ENCODE measurements at places on chromosomes 4 and X.

- DNase-seq: no peak
These were observed 136.8 kb upstream of the SLC4A4 start for GRCh38 chr4:71201817-71202576.

- no peak for DNase-seq
These were observed 763 bp upstream of the PRRG1 start for GRCh38 chrX:37348231-37348970.

GRCh38 chrX:8632924-8633323 lies 99.0 kb downstream of the ANOS1 start:
- DNase-seq: no peak

DNA sequence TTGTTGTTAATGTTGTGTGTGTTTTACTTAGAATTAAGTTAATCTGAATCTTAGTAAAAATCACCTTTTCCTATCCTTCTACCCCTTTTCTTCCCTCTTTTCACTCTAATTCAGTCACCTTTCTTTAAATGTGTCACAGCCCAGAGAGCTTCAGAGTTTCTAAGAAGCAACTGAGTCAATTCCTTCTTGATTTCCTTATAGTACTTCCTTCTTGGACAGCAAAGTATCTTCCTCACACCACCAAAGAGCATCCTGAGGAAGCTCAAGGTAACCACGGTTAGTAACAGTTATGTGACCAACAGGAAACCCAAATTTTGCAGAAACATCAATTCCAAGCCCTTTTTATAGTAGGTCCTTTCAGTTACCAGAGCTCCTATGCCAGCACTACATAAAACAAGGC lies 243.2 kb upstream of the BMP3 start:
- no peak for DNase-seq

DNA sequence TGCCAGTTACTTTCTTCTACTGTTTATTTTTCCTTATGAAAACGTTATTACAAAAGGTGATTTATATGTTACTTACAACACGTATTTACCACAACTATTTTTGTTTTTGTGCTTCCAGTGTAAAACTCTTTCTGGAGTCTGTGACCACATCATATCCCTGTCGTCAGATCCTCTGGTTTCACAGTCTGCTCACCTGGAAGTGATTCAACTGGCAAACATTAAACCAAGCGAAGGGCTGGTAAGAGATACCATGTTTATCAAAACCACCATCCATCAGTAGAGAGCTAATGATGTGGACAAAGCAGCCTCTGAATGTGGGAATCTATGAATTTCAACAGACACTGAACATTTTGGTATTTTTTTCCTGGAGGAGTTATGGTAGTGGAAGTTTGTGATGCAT lies 116.1 kb downstream of the CNKSR2 start:
- no peak for DNase-seq
